Activated CD4-positive, alpha-beta T cell treated with anti-CD3 and anti-CD28 coated beads for 36 hours (primary cell): ENCODE measurements at places on chromosomes 11 and 22.

DNA sequence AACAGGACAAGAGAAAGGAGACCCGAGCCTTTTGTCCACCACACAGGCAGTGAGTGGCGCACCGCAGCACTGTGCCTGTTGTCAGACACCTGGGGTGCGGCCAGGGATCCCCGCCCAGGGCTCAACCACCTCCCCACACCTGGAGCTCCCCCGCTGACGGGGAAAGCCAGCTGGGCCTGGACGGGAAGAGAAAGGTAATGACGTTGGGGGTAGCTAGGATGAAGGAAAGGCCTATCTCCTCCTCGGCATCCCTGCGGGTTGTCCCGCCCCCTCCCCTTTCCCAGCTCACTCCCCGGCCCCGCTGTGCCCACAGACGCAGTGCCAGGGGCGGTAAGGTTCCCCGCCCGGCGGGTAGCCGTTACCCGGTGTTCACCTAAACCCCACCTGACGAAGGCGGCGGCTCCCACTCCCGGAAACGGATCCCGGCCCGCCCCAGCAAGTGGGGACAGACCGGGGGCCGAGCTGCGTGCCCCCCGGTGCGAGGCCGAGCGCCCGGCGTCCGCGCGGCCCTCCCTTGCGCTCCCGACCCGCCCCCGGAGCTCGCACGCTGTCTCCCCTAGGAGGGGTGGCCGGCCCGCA, 495 bp downstream of the HYOU1 start:
- DNase-seq = peak; percentile 58

- peak; percentile 92 for DNase-seq
Observed at GRCh38 chr22:31292236-31292989, at the start of gene PIK3IP1. Gene PIK3IP1 (minus strand): TSS chr22:31292488. CDS start chr22:31292344, 144 bp downstream.

DNA sequence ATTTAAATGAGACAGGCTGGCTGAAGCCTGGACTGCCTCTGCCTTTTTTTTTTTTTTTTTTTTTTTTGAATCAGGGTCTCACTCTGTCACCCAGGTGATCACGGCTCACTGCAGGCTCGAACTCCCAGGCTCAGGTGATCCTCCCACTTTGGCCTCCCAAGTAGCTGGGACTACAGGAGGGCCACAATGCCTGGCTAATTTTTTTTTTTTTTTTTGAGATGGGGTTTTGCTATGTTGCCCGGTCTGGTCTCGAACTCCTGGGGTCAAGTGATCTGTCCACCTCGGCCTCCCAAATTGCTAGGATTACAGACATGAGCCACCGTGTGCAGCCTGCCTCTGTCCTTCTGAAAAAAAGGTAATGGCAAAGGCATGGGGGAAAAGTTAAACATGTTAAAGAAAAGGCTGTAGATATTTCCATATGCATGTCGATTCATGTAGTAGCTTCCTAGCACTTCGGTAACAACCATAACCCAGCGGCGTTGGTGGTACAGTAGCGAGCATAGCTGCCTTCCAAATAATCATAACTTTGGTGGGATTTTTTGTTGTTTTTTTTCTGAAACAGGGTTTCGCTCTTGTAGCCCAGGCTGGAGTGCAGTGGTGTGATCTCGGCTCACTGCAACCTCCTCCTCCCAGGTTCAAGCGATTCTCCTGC, 48.8 kb downstream of the MCHR1 start:
- DNase-seq = no peak

- DNase-seq = no peak
Observed at GRCh38 chr11:95076416-95076815, 9.7 kb downstream of the SRSF8 start.

DNA sequence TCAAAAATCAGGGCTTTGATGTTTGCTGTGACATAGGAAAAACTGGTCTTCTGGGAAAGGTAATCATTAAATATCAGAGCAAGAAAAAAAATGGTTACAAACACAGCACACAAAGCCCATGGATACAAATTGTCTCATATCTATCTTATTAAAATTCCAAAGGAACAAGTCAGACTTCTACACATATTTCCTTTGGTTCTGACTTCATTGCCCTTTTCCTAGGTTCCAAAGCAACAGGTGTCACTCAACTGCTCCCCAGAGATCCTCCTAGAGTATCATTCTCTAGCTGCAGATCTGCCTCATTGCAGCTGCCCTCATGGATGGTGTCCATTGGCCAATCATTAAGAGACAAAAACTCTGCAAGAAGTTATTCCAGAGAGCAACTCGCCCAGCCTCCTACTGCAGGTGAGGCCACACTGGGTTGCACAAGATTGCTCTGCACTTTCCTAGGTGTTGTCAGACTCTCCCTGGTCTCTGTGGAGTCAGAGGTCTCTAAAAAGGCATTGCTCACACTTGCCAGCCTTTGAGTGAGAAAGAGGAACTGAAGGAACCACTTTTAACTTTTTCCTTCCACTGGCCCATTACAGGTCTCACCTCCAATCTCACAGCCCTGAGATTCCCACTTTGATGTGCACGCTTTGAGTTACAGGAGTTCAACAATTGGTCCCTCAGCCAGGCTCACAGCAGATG, 5.7 kb downstream of the DRICH1 start:
- no peak for DNase-seq

DNA sequence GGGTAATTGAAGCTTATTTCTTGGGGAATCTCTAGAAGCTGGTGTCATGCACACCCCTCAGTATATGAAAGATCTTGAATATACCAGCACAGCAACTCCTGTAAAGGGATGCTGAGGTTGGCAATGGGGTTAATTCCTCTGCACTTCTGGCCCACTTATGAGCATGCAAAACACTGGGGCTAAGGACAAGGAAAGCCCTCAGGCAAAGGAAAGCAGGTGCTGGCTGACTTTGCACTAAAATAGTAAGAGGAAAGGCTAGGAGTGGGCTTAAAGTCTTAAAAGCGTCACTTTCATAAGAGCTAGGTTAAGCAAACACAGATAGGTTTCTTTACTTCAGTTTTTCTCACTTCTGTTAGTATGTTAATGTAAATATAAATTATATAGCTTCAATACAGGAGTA, 572.6 kb upstream of the LUZP2 start:
- DNase-seq = no peak

- DNase-seq = no peak
Observed at GRCh38 chr11:124656774-124657630, 16.5 kb downstream of the SIAE start.

DNA sequence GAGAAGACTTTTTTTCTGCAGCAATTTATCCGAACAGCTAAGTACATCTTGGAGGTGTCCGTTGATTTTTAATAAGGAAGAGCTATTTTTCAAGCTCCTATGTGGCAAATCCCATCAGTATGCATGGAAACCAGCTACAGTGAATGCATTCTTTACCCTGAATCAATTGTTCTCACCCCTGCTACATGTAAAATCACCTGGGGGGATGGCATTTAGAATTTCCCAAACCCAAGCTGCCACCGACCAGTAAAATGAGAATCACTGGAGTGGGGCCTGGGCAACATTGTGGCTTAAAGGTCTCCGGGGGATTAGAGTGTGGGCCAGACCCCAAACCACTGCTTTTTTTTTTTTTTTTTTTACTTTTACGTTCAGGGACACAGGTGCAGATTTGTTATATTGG, 2.8 kb upstream of the ZNF195 start:
- no peak for DNase-seq

GRCh38 chr11:69966910-69967483, 111.1 kb upstream of the ANO1 start:
- no peak for DNase-seq

- peak; percentile 50 for DNase-seq
Observed at GRCh38 chr11:35343033-35343598, 76.2 kb downstream of the SLC1A2 start.

GRCh38 chr11:109604481-109605400, 182.8 kb downstream of the C11orf87 start:
- no peak for DNase-seq

DNA sequence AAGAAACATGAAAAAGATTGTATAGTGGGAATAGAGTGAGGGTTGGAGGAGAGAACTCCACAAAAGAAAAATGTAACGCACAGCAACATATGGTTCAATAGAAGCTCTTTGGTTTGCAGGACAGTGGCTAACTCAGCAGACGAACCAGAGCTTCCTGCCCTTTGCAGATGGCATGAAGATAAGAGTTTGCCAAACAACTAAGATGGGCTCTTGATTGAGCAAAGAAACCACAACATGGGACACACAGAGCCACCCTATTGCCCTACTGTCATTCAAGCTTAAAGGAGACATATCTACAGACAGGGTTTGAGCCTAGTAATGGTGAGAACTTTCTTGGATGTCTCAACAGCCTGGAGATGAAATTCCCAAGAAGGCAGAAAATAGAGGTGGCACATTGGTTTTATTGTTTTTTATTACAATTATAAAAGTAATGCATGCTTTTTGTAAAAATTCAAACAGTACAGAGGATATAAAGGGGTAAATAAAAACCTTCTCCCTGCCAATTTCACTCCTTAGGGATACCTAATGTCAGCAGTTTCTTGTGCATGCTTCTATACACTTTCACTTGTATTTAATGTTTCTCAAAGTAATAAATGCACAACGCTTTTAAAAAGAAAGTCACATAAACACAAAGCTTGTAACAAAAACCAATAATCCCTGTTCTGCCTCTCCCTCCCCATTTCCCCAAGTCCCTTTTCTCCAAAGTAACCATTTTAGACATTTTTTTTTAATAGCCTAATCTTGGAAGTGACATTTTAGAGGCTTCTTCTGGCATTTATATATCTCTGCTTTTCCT, 63.7 kb downstream of the COPB1 start:
- DNase-seq = no peak

GRCh38 chr11:100578831-100579311, 108.2 kb upstream of the ARHGAP42 start:
- no peak for DNase-seq

DNA sequence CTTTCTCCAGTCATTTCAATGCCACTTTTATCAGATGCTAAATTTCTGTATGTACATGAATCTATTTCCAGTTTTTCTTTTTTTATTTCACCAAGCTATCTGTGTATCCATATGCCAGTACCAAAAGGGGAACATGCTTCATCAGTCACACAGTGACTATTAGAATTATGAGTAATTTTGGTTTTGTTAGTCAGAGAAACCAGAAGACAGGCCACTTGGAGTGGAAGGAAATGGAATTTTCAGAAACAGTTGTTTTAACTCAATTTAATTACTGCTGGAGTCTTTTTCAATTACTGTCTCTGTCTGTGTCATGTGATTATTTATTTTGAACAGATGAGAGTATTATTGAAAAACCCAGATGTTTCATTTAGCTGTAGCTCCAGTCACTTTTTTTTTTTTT, 84.6 kb upstream of the ANO3 start:
- no peak for DNase-seq
